Activated CD4-positive, alpha-beta T cell treated with anti-CD3 and anti-CD28 coated beads, Interleukin-2, amount 10 ng/mL, durations not matched to agents 24 days and 14 days (primary cell): ENCODE measurements at places on chromosomes 3 and 15. TPM values are rescaled to one million over a fixed set of nuclear protein-coding genes. Genes with fewer than 3 reads are reported as not detected.

Gene IQCF5
- not detected in 2 replicates for total RNA-seq

Gene MYL3
- not detected in 2 replicates for total RNA-seq

Gene POLR2H
- total RNA-seq: 159 and 161 TPM in 2 replicates

Gene FRMD5
- total RNA-seq: 0.09 TPM in 1 of 2 replicates, not detected in the other

Gene PRRT3
- total RNA-seq: 11.8 and 13.5 TPM in 2 replicates

Gene CTDSPL2
- total RNA-seq: 67.2 and 69.0 TPM in 2 replicates

GRCh38 chr15:39963786-39964185, 29.9 kb downstream of the EIF2AK4 start:
- no peak for DNase-seq

GRCh38 chr3:108004647-108005046, 86.2 kb downstream of the CD47 start:
- DNase-seq: no peak

DNA sequence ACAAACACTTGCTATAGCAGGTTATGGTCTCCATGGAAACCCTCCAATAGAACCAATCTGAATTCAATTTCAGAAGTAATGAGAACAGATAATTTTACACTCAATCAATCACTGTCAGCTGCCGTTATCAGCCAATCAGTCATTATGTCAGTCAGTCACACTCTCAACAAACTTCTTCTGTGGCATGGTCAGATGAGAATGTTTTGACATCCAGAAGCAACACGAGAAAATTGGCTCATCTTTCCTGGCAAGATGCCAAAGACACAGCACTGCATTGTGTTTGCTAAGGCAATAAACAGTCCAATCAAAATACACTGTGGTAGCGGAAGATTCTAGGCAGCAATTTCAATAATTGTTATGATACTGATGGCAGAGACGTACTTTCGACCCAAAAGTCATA, 190.7 kb downstream of the RORA start:
- no peak for DNase-seq

DNA sequence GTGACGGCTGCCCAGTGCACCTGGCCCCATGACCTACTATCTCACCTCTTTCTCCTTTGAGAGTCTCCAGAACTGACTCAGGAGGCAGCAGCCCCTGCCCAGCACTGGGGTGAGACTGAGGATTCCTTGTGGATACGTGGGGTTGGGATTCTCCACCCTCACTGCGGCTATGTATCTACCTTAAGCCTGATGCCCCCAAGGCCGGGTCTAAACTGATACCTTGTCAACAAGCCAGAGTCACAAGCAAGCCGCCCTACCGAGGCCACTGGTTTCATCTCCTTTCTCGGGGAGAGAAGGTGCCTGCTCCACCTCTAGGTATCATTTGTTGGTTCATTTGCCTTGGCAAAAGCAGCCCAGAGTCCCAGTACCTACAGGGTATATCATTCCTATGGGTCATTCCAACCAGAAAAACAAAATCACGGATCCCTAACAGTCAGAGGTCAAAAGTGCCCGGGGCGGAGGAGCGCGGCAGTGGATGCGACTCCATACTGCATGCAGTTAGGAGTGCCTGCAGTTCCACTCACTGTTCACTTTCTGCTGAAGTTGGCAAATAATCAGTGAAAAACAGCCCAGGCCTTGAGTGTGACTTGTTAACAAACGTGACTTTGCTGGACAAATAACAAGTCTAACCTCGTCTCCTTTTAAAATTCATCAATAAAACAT, 47.5 kb downstream of the ABTB1 start:
- DNase-seq: no peak

DNA sequence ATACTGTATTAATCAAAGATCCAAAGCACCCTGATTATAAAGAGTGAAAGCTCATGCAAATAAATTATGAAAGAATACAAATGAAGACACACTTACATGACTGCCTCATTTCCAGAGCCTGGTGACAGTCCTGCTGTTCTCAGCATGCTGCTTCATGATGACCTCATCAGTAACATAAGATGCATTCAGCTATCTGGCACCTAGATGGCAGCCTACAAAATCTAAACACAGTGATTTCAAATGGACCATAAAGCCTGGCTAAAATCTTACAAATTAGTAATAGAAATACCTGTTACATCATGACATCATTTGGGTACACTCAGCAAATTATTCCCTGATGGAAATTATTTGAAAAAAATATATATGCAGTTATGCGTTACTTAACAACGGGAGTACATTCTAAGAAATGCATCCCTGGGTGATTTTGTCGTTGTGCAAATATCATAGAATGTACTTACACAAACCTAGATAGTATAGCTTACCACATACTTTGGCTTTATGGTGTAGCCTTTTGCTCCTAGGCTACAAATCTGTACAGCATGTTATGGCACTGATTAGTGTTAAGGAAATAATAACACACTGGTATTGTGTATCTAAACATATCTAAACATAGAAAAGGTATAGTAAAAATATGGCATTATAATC, 207.2 kb downstream of the EPHA3 start:
- no peak for DNase-seq

GRCh38 chr15:46126581-46126980, 491.8 kb downstream of the SQOR start:
- DNase-seq: no peak

GRCh38 chr3:115092220-115092791, 54.8 kb downstream of the ZBTB20 start:
- peak; percentile 87 for DNase-seq

DNA sequence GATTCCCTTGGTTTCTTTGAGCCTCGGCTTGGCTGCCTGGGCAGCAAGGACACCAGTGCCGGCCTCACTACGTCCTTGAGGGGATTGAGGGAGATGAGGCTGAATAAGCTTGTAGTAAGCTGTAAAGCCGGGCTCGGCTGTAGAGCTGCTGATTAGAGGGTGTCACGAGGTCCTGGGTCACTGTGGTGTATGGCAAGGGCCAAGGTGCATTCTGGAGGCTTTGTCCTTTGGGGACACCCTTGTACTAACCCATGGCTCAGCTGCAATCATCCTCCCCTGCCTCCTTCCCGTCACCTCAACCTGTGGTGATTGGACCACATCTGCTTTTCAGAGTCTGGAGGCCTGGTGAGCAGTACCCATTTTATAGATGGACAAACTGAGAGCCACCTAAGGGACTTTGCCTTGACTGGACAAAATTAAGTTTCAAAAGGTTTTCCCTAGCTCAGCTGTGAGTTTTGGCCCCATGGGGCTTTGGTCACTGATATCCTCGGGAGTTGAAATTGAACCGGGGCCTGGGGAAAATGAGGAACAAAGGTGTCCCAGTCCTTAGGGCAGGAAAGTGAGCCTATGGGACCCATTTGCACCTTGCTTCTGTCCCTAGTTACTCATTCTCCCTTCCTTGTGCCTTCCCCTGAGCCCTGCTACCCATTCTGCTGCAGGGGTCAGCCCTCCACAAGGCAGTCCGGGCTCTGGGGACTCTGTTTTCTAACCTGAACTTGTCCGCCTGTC, 2.4 kb downstream of the SLC6A6 start:
- no peak for DNase-seq

GRCh38 chr3:130853581-130853980, 40.3 kb upstream of the ATP2C1 start:
- peak; percentile 45 for DNase-seq

- DNase-seq: no peak
These were observed 61.0 kb downstream of the GTPBP8 start for GRCh38 chr3:113051787-113052186.

GRCh38 chr15:93460717-93461116, 371.7 kb upstream of the RGMA start:
- no peak for DNase-seq

DNA sequence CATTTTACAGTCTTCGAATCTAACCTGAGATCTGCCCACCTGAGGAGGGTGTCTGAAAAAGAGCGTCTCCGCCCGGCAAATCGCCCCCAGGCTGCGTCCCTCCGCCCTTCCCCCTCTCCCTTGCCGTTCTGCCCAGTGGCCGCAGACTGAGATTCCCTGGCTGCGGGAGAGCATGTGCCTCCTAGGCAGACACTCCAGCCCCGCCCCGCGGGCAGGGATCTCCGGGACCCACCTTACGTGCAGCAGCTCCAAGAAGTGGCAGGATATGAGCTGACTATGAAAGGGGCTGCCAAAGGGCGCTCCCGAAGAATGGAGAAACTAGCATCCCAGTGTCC, 2.7 kb upstream of the WNT5A start:
- no peak for DNase-seq
